ENCODE measurements at places on chromosomes 4 and X. TPM values are rescaled to one million over a fixed set of nuclear protein-coding genes. Genes with fewer than 3 reads are reported as not detected.

The SNX25 gene
- total RNA-seq = 56.1 TPM

The STARD8 gene
- total RNA-seq = 10.2 TPM

The FAM149A gene
- 14.5 TPM for total RNA-seq

The FAT4 gene
- 96.9 TPM for total RNA-seq

The MAGEC2 gene
- total RNA-seq = not detected

The ANOS1 gene
- total RNA-seq = 49.4 TPM

The NOX1 gene
- total RNA-seq = 0.33 TPM

The NMU gene
- 1.7 TPM for total RNA-seq

The RBM47 gene
- total RNA-seq = 18.8 TPM

The MAGEB1 gene
- not detected for total RNA-seq

The UNC5C gene
- total RNA-seq = 17.3 TPM

The MAGEB2 gene
- total RNA-seq = not detected

The GAGE12J gene
- total RNA-seq = not detected

The C4orf50 gene
- 2.0 TPM for total RNA-seq

The GC gene
- total RNA-seq = not detected

The ACSL4 gene
- 54.6 TPM for total RNA-seq

The PLP1 gene
- total RNA-seq = 123 TPM

The BTC gene
- 8.0 TPM for total RNA-seq

The CT55 gene
- not detected for total RNA-seq

The HSFX1 gene
- total RNA-seq = 3.4 TPM

The SMIM10 gene
- total RNA-seq = 3.6 TPM

The XKRX gene
- total RNA-seq = 0.77 TPM

The BRS3 gene
- total RNA-seq = not detected

The ERCC6L gene
- 2.7 TPM for total RNA-seq

The TTC29 gene
- 1.3 TPM for total RNA-seq

The BMPR1B gene
- total RNA-seq = 13.0 TPM

The CXCL6 gene
- total RNA-seq = not detected

The CYTL1 gene
- 12.9 TPM for total RNA-seq

The PRDM8 gene
- total RNA-seq = 50.3 TPM

The HSFX4 gene
- not detected for total RNA-seq

The TMEM144 gene
- 4.3 TPM for total RNA-seq

The UGT2B11 gene
- not detected for total RNA-seq

The RTL5 gene
- total RNA-seq = 12.4 TPM

The COL25A1 gene
- 65.3 TPM for total RNA-seq

The GPR82 gene
- not detected for total RNA-seq

The MAGEE1 gene
- total RNA-seq = 9.6 TPM

The SOX3 gene
- total RNA-seq = 2.1 TPM

The NHSL2 gene
- total RNA-seq = 15.6 TPM

The MOSPD2 gene
- 37.2 TPM for total RNA-seq

The ZGRF1 gene
- 37.1 TPM for total RNA-seq
